Amniotic stem cell (primary cell): ENCODE measurements at places on chromosomes 4 and X.

DNA sequence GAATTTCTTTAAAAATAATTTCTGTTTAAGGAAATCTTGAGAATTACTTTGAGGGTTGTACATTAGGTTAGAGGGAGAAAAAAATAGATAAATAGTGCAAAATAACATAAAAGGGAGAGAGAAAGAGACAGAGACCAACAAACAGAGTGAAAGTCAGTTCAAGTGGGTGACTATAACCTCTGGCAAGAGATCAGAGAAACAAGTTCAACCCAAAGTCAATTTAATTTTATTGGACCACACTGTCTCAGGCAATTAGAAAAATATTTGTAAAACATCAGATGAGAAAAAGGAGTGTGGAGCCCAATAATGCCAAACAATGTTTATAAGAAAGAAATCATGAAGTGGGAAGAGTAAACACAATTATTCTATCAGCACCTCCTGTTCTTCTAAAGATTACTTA is 143.5 kb upstream of the GYPA start:
- no peak for DNase-seq

- DNase-seq: no peak
Measured at GRCh38 chrX:22481436-22481835, 208.7 kb downstream of the CBLL2 start.

GRCh38 chr4:15294202-15294601 is 133.6 kb upstream of the C1QTNF7 start:
- DNase-seq: no peak

DNA sequence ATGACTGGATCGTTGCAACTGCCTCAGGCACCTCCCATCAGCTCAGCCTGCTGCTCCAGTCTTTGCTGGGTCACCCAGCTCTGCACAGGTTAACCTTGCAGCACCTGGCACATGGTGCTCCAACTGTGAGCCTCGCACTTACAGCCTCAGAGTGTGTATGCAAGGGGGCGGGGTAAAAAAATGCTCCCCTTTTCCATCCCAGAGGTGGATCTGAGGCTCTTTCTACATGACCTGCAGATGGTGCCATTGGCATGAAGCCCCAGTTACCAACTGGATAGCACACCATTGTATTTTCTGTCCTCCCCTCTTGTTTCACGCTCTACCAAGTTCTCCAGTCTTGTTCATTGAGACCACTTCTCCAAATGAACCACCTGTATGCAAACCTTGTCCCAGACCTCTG is 46.2 kb upstream of the TRPC3 start:
- no peak for DNase-seq

GRCh38 chr4:2457481-2458295 is 11.2 kb upstream of the RNF4 start:
- DNase-seq: no peak

DNA sequence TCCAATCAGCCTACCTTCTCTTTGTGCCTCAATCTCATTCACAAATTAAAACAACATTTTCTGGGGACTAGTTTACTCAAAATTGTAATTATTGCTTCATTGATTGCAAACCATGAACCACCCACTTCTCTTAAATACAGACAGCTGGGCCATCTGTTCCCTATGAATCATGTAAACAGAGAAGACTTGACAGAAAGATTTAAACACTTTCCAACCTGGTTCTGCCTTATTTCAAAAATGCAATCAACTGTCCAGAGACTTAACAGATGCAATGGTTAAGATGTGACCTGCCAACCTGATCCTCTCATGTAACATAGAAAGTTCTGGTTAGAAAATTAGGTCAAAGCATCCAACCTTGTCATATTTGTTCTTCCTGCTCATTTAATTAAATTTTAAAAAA is 20.8 kb upstream of the SERTM2 start:
- DNase-seq: no peak

- no peak for DNase-seq
Measured at GRCh38 chr4:66906314-66906713, 639.0 kb downstream of the CENPC start.

DNA sequence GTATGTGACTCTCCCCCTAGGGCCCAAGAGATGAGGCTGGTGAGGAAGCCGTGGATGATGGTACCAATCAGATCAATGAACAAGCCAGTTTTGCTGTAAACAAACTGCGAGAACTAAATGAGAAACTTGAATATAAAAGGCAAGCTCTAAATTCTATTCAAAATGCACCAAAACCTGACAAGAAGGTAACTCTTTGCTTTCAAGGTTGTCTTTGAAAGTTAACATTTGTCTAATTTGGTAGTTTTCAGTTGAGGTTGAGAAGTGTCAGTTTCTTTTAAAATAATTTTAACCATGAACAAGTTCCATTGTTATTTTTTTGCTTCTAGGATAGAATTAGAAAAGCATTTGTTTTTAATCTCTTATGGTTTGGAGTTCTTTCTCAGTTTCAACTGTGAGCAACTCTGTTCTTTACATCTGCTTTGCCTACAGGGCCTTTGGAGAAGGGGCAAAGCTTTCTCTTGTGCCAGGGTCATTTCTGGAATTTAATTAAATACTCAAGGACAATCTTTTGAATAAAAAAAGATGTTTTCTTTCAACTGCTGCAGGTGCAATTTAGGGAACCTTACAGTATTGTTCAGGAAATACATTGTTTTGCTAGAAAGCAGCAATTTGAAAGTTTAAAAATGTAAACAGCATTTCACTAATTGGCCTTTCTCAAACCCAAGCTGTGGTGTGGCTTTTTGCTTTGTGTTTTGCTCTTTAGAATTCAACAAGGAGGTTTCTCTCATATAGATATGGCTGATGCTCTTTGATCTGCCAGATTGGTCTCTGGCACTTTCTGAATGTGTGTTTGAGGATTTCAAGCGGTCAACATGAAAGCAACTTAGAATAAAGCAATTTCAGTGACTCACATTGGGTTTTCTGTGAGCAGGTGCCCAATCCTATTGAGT is 62.9 kb downstream of the LRP2BP start:
- DNase-seq: no peak

DNA sequence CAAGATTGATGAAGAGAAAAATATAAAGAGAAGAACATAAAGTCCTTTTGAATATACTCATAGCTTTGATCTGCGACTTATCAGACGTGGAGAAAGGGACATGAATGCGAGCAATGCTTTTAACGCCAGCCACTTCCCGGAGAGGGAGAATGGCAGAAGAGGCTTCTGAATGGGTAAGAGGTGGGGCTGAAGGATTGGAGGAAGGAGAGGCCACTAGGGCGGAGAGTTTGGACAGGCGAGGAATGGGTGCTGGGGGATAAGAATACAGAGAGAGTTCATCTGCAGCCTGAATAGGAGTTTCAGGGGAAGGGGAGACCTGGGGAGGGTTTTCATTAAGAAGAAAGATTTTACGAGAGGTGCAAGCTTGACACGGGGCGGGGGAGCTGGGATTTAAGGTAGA is 2534.9 kb downstream of the PCDH7 start:
- DNase-seq: no peak

DNA sequence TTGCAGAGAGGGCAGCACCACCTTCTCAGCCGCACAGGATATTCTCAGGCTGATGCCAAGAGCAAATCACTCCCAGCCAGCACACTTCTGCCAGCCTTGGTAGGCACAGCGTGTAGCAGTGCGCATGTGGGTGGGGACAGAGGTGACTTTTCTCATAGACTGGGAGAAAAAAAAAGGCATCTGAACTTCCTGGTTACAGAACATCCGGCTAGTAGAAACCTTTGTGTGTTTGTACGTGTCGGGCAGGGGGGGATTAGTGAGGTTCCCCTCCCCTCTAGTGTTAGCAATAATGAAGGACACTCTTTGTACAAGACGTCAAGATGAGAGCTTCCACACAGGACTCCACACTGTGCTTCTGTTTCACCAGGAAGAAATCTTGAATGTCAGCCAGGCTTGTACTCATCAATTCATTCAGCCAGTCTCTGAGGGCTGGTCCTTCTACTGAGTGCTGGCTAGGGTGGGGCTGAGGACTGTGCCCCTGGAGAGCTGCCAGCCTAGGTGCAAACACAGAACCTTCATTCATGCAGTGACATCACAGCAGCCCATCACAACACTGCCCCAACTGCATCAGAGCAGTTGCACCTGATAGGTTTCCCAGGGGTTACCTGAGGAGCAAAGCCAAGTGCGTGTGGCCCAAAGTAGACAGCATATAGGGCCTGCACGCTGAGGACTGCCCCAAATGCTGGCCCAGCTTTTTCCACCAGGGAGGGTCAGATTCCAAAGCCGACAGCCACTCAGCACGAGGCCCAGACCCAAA is 34.7 kb downstream of the SLC25A5 start:
- DNase-seq: no peak
